ENCODE measurements at places on chromosomes 5 and 9.

DNA sequence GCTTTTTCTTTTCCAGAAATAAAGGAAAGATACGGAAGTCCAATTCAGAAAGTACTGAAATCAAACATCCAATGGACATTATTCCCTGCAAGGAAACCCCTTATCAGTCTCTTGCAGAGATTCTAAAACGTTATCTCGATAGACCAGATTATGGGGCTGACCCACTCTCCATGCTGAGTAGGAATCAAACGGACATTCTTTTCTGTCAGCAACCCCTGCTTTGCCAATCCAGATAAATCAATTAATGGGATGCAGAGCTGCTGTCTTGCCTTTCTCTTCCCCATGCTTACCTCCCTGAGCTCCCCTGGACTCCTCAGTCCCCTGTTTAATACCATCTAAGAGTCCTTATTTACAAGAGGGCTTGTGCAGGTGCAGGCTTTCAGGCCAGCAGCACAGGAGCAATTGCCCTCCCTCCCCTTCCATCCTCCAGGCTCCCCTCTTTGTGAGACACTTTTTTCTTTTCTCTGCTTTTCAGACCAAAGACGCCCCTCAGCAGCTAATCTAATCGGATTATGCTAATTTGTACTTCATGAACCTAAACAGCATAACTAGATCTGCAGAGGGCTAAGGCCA, 14.2 kb downstream of the TAL2 start:
- no peak for DNase-seq

DNA sequence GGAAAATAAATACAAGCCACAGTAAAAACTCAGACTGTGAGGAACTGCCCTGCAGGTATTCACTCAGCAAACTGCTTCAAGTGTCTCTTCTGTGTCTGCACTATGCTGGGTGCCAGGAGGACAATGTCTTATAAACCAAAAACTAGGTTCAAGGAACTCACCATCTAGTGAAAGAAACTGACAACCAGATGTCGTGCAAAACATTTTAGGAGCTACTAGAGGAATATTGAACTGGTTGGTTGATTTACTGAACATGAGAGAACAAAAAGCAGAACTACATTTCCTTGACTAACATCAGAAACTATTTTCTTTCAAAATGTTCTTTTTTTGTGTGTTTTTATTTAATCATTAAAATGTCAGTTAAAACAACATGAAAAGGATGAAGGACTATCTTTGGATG, 35.2 kb downstream of the ZNF366 start:
- DNase-seq, result no peak

DNA sequence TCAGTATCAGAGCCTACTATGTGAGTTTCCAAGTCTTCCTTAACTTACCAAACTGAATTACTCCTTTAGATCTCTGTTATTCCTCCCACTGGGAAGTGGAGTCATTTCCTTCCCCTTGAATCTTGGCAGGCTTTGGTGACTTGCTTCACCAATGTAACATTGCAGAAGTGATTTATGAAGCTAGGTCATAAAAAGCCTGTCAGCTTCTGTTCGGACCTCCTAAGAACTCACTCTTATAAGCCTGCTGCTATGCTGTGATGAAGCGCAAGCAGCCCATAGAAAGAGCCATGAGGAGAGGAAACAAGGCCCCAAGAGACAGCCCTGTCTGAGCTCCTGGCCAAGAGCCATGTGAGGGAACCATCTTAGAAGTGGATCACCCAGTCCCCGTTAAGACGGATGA, 14.2 kb upstream of the FOXB2 start:
- DNase-seq, result no peak

GRCh38 chr5:73171495-73171894, 1.5 kb upstream of the TMEM174 start:
- no peak for DNase-seq

- peak; percentile 15 for DNase-seq
These were observed 14.0 kb upstream of the PSMD5 start for GRCh38 chr9:120856700-120857099.

GRCh38 chr5:171795381-171795780, 9.8 kb downstream of the SMIM23 start:
- no peak for DNase-seq

DNA sequence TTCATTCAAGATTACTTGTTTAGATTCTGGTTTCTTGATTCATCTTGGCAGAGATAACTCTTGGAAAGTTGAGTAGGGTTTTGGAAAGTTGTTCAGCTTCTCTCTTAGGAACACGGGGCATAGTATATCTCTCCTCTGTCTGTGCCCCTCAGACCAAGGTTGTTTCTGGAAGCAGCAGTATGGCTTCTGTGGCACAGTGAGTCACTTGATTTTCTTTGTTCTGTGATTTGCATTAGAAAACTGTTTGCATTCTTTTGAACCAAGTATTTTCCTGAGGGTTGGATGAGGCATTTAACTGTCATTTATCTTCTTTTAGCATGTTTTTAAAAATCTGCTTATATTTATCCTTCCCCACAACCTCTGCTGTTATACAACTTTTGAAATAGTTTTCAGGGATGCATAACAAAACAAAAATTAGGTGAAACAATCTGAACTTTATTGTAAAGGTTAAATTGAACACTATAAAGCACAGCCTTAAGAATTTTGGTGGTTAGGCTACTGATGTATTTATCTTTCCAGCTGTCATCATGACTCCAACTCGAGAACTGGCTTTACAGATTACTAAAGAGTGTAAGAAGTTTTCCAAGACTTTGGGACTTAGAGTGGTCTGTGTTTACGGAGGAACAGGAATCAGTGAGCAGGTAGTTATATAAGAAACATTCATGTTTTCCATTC, 26.5 kb downstream of the DDX46 start:
- no peak for DNase-seq

GRCh38 chr9:35529161-35529823, 39.4 kb downstream of the RUSC2 start:
- DNase-seq, result no peak

- DNase-seq, result no peak
These were observed at the start of gene PRR7 for GRCh38 chr5:177446200-177447065. PRR7 (plus strand) TSS chr5:177446814; CDS start chr5:177455068, 8,254 bp downstream.

- DNase-seq, result no peak
These were observed 157.7 kb downstream of the SLF1 start for GRCh38 chr5:94776167-94776566.

DNA sequence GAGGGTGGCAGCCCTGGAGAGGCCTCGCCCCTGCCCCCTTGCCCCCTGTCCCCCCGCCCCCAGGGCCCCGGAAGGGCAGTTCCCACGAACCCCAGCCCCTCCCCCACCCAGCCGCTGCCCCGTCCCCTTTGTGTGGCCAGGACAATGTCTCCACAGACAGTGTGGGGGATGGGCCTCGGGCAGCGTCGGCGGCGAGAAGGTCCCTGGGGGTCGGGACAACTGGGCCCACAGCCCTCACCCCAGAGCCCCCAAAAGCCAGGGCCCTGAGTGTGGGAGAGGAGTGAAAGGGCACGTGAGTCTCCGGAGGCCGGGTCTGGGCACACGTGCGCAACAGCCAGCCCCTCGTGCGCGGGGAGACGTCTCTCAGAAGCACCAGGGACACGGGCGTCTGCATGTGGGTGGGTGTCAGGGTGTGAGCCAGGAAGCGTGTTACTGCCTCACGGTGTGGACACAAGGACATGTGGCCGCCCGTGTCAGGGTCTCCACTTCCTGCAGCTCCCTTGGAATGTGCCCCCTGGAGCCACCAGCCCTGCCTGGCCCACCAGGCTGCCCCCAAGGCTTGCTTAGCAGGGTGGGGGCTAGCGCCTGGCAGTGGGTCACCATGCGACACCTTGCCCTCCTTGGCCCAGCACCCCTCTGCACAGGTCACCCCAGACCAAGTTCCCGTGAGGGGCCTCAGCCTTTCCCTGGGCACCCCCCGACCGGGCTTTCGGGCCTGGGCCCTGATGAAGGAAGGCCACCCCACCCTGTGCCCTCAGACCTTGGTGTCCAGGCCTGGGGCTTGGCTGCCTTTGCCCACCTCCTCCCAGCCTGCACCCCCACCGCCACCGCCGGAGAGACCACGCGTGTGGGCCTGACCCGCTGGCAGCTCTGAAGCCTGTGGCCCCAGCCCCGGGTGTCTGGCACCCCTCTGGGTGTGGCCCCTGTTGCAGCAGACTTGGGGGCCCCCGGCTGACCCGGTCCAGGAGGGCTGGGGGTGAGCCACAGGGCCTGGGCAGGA, 12.8 kb upstream of the NRARP start:
- no peak for DNase-seq

GRCh38 chr5:73448463-73449136, at the start of gene FOXD1:
FOXD1 (minus strand) TSS chr5:73448777; CDS start chr5:73448362, 415 bp downstream.
- DNase-seq, result peak; percentile 29

DNA sequence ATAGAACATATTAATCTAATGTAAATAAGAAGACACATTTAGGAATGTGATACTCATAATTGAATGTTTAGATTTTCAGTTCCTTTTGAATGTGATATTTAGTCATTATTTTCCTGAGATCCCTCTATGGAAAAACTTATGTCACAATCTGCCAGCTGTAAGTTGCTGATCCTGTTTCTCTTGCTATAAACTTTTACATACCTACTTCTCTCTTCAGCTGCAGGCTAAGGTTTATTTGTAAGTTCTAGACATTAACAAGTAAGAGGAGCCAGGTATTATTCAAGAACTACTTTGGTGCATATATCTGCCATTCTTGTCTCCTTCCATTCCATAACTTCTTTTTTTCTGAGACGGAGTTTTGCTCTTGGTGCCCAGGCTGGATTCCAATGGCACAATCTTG, 462.4 kb downstream of the PRR16 start:
- DNase-seq, result no peak

DNA sequence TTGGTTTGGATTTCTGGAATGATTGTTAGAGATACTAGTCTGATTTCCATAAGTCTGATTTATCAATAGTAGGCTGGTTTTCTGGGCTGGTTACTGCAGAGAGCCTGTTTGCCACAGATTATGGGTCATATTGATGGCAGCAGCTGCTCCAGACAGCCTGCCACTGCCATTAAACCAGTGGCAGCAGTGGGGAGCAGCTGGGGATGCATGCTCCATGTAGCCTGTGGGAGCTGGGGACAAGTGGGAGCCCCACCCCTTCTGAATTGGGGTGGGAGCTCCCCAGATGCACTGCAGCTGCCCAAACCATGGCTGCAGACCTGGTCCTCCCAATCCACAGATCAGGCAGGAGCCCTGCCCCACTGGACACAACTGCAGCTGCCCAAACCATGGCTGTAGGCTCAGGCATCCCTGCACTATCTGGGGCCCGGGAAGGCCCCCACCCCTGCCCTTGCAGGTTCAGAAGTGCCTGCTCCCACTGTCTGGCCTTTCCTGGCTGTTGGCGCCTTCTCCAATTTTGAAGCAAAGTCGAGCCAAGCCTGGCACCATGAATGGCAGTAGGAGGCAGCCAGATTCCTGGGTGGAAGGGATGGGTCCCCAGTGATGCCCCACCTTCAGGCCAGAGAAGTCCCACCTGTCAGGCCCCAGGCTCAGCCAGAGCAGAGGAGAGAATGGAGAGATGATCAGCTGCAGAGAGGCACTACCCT, 402.9 kb upstream of the TYRP1 start:
- no peak for DNase-seq

DNA sequence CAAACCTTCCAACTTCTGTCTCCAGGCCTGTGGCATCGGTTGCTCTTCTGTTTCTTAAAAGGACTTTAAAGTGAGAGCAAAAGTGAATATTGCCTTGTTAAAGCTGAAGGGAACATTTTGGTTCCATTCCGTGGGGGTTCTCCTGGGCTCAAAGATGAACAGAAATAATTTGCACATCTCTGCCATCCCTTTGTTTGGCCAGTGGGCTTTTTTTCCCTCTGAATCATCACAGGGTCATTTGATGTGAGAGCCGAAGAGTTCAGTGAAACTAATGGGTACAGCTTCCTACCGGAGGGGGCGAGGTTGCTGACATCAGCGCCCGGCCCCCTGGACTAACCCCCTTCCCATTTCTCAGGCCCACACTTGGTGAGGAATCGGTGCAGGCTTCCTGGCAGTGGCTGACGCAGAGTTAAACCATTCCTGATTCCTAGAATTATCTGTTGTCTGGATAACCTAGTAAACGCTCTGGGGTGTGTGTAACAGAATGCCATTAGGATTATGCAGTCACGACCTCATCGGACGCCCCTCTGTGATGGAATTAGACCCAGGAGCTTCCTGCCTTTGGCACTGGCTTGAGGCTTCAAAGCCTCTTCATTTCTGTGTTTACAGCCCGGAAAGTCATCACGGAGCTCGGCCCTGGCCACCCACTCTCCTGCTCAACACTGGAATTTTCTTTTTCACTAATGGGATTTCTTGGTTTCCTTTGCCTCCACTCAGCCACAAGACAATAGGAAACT, 61.6 kb upstream of the RPL26L1 start:
- DNase-seq, result no peak

DNA sequence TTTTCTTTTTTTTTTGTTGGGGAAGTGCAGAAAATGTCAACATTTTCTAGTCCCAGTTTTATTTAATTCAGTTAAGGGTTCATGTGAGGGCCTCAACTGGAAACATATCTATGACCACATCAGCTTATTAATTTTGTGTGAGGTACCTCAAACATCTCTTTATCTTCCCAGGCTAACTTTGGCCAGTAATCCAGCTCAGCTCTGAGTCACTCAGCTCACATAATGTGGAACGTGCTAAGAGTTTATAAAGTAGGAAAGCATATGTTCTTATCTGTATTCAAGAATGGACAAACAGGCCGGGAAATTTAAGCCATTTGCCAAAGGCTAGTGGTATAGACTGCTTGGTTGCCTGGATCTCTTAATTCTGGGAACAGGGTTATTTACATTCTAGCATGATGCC, 118.4 kb downstream of the INSYN2B start:
- no peak for DNase-seq

- no peak for DNase-seq
These were observed 143.0 kb upstream of the TARS1 start for GRCh38 chr5:33297760-33298216.

GRCh38 chr9:121125590-121125989, 50.8 kb downstream of the CNTRL start:
- no peak for DNase-seq

- no peak for DNase-seq
These were observed 163.4 kb downstream of the RAB3C start for GRCh38 chr5:58746321-58746720.

- DNase-seq, result no peak
These were observed 4.2 kb upstream of the IL6ST start for GRCh38 chr5:55998966-55999365.

- no peak for DNase-seq
These were observed 17.2 kb upstream of the ADAMTSL1 start for GRCh38 chr9:18456624-18457237.

GRCh38 chr5:148788636-148789035, 37.8 kb upstream of the ADRB2 start:
- DNase-seq, result no peak

DNA sequence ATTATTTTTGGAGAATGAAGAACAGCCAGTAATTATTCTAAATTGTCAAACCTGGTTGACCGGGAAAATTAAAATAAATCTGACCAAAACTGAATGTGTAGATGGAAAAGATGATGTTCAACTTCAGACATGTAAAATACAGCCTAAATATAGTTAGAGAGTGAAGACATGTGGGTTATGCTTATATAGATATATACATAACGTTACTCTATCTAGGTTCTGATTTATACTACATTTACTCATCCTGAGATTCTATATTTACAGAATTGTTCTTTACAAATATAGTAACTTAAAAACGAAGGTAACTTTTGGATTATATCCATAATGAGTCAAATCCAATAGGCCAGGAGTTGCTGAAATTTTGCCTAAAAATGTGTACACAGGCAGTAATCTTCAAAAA, 20.8 kb upstream of the THG1L start:
- DNase-seq, result no peak
